ENCODE measurements at places on chromosomes 7 and 10. TPM values are rescaled to one million over a fixed set of nuclear protein-coding genes. Genes with fewer than 3 reads are reported as not detected.

DNA sequence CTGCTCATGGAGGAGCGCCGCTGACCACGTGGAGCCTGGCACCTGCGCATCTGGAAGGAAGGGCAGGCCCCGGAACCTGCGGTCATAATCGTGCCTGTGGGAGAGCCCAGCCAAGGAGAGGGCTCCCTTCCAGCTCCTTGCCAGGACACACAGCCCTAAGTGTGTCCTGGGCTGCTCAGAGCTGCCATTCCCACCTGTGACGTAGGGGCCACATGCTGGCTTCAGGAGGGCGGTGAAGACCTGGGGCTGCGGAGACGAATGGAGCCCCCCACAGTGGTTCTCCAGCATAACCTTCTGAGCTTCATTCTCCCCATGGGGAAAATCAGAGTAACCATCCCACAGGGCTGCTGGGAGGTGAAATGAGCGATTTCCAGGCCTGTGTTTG lies 127.6 kb upstream of the CHST15 start:
- no peak for DNase-seq

DLX5 gene
- not detected for total RNA-seq

SGCE gene
- 64.9 TPM for total RNA-seq

DNA sequence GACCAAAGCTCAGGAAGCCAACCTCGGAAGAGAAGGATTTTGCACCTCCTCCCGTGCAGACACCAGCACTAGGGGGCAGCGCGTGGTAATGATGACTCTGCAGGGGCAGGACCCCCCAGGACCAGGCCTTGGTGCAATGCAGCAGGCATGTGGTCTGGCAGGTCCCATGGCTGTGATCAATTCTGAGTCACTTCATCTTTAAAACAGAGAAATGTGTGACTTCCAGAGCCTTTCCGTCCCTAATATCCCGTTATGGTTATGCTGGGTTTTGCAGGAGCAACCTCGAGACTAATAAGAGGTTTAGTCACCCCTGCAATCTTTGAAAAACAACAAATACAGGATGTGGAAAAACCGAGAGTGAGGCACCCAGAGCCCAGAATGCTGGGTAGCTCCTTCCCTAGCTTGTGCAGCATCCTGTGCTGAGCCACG lies 30.2 kb upstream of the GJD4 start:
- DNase-seq: peak; percentile 50

LFNG gene
- total RNA-seq: 6.8 TPM
